Fibroblast of skin of right quadriceps (primary cell): ENCODE measurements at places on chromosomes 13 and 19.

GRCh38 chr13:40200273-40200978 is 466.0 kb downstream of the FOXO1 start:
- no peak for DNase-seq

DNA sequence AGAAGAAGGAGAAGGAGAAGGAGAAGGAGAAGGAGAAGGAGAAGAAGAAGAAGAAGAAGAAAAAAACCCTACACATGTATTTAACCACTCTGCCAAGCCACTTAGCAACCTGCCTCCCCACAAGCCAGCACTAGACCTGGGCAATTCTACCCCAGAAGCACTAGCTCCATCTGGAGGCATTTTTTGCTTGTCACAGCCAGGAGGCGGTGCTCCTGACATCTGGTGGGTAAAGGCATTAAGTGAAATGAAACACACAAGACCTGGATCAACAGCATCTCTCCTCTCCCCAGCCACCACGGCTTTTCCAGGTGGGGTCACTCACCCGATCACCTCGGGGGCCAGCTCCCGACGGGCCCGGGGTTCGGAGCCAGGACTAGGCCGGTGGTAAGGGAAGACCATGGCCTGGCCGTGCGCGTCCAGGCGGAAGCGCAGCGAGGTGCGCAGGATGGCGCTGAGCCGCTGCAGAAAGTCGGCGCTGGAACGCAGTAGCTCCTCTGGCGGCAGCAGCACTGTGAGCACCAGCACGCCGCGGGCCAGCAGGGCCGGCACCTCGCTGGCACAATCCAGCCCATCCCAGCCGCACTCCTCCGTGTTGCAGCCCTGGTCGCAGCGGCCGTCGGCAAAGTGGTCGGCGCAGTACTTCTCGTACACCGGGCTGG is 26.9 kb downstream of the NOTCH3 start:
- DNase-seq = no peak

GRCh38 chr13:98175043-98175442 is 2.0 kb downstream of the RNF113B start:
- no peak for DNase-seq

- DNase-seq = peak; percentile 68
Observed at GRCh38 chr13:98581971-98582702, 5.2 kb upstream of the STK24 start.

GRCh38 chr13:66033924-66034323 is 1196.2 kb downstream of the PCDH9 start:
- no peak for DNase-seq

GRCh38 chr13:44052780-44053184 is 173.1 kb downstream of the LACC1 start:
- peak; percentile 49 for DNase-seq

GRCh38 chr13:44895264-44895952 is 93.9 kb downstream of the NUFIP1 start:
- DNase-seq = no peak

DNA sequence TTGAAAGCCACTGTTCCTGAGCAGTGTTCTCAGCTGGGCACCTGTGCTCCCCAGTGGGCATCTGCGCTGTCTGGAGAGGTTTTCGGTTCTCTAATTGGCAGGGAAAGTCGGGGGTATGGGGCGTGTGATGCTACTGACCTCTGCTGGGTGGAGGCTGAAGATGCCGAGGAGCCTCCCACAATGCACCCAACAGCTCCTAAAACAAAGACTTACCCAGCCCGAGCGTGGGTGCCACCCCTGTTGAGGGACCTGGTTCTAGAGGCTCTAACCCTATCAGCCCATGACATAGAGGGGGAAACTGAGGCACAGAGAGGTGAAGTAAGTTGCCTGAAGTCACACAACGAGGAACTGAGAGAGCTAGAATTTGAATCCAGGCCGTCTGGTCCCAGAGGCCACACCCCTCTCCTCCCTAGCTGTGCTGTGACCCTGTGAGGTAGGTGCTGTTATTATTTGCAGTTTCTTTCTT is 2.3 kb downstream of the SPACA4 start:
- DNase-seq = peak; percentile 45

GRCh38 chr19:46710687-46711086 is 6.2 kb downstream of the PRKD2 start:
- no peak for DNase-seq

- peak; percentile 28 for DNase-seq
Observed at GRCh38 chr19:19342086-19343015, 21.7 kb downstream of the MAU2 start.

DNA sequence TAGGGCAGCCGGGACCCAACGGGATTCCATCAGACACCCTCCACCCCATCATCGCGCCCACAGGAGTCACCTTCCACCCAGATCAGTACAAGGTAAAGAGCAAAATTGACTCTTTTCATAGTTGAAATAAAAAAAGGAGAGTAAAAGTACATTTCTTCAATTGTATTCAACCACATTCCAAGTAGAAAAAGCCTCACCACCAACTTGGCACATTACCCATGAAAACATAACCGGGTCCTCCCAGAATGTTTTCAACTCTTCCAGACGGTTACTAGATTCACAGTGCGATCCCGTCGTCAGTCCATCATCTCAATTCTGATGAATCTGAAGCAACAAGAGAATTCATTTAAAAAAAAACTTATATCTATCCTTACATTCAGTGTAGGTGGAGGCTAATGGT is 125.2 kb downstream of the RAB20 start:
- DNase-seq = no peak

DNA sequence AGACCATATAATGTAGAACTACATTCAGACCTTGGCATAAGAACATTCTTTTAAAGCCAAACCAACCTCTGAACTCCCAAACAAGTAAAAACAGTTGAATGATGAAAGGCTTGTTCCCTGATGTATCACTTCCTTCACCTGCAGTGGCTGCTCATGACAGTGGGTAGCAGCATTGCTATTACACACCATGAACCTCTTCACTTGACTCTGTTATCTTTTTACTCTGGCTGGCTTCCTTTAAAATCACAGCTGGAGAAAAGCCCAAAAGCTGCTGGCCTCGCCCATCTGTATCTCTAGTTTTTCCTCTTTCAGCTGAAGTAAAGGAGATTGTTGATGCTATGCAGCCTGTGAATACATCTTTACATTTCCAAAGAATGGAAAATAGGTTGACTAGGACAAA is 22.6 kb downstream of the THSD1 start:
- no peak for DNase-seq

- no peak for DNase-seq
Observed at GRCh38 chr19:45156751-45157150, 4.0 kb downstream of the NKPD1 start.

GRCh38 chr13:78168981-78169380 is 250.3 kb upstream of the EDNRB start:
- DNase-seq = no peak

DNA sequence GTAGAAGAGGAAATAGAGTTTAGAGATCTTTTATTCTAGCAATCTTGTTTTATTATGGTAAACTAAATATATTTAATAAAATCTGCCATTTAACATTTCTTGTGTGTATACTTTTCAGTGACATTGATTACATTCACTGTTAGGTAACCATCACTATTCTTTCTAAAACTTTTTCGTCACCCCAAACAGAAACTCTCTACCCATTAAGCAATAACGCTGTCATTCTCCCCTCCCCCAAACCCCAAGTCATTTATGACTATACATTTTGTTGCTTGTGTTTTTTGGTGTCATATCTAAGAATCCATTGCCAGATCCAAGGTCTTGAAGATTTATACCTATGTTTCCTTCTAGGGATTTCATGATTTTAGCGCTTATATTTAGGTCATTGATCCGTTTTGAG is 10.6 kb downstream of the URI1 start:
- no peak for DNase-seq

GRCh38 chr13:113992276-113993005 is 18.6 kb upstream of the C13orf46 start:
- no peak for DNase-seq

DNA sequence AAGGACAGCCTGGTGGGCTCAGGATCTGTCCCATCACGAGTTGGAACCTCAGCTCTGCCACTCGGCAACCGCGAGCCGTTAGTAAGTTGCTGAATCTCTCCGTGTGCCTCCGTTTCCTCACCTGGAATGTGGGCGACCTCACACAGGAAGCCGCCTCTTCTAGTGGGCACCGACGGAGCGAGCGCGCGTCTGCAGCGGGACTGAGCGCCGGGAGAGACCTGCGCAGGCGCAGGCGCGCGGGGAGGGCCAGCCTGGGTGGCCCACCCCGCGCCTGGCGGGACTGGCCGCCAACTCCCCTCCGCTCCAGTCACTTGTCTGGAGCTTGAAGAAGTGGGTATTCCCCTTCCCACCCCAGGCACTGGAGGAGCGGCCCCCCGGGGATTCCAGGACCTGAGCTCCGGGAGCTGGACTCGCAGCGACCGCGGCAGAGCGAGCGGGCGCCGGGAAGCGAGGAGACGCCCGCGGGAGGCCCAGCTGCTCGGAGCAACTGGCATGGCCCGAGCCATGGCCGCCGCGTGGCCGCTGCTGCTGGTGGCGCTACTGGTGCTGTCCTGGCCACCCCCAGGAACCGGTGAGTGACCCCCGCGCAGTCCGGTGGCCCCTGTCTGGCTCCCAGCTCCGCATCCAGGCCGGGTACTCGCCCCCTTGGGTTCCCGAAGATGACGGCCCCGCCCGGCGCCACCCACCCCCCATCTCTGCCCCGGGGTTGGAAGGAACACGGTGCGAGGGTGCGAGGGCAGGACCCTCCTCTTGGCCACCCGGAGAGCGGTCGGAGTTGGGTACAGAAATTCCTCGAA is at the start of gene PVR:
Gene PVR (plus strand): TSS at position 306 of the 797 bp plus-strand sequence. CDS start 187 bp downstream, at position 493.
- peak; percentile 76 for DNase-seq

DNA sequence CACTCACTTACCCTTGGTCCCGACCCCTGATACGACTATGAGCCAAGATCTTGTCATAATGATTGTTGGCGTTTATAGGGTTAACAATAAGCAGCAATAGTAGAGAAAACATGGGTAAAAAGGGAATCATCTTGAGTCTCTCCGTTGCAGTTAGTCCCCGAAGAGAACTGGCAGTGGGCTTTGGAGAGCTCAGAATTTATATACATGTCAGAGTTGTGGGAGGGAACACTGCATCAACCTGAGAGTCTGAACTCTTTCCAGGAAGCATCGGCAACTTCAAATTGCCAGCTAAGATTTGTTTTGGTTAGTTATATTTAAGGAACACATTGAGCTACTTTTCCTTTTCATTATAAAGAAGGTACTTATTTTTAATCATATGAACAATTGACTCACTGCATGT is at the start of gene POSTN:
Gene POSTN (minus strand): TSS at position 172 of the 400 bp plus-strand sequence. CDS start 42 bp downstream, at position 130.
- DNase-seq = peak; percentile 65

- DNase-seq = peak; percentile 93
Observed at GRCh38 chr19:13861714-13862531, 15.0 kb upstream of the NANOS3 start.

DNA sequence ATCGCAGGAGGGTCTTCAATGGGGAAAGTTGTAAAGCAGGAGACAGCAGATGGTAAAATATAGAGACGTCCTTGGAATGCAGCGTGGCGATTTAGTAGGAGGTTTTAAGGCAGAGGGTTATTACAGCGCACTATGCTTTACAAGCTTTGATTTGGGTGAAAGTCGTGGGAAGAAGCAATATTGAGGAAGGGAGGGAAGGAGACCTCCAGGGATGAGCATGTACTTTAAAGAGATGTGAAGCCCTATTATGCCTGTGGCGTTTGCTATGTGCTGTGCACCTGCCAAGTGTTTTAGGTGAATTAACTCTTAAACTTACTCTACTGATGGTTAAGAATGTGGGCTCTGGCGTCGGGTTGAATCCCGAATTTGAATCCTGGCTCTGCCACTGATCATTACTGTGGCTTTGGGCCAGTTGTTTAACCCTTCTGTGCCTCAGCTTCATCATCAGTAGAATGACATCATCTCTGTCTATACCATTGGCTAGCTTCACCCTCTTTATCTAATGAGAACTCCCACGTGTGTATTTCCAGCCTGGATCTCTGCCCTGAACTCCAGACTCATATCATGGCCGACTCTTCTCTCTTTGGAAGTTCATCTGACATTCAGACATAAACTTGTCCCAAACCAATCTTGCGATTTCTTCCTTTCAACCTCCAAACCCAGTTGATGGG is 583 bp downstream of the CCDC61 start:
- DNase-seq = no peak

GRCh38 chr19:14048443-14049153 is 13.3 kb downstream of the PALM3 start:
- DNase-seq = no peak

DNA sequence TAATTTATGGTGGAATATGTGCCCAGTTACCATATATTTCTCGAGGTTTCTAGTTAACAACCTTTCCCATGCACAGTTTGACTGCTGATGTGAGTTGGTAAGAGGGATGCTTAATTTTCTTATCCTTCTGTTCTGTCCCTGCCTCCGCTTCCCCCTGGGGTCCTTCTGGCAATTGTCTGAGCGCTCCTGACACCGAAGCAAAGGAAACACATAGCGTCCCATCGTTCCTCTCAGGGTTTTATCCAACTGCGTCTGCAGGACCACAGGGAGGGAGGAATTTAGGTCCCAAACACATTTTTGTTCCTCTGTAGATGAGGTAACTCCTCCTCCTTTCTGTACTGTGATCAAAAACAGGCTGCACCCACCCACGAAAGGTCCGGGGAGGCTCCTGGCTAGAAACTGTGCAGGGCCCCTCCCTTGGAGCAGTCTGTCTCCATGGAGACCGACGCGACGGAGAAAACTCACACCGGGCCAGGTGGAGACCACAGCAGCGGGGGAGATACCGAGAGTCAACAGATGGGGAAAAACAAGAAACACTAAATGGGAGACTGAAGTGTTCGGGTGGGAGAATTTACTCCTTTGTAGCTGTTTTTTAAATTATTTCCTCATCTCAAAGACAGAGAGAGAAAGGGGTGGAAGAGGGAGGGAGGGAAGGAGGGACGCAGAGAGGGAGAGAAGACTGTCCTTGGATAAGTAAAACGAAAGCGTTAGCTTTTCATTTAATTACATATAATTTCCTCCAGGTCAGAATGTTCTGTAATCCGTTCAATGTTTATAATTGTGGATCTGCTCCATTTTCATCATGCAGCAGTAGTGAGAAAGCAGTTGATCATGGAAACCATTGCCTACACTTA is 191.8 kb upstream of the NBEA start:
- DNase-seq = no peak

DNA sequence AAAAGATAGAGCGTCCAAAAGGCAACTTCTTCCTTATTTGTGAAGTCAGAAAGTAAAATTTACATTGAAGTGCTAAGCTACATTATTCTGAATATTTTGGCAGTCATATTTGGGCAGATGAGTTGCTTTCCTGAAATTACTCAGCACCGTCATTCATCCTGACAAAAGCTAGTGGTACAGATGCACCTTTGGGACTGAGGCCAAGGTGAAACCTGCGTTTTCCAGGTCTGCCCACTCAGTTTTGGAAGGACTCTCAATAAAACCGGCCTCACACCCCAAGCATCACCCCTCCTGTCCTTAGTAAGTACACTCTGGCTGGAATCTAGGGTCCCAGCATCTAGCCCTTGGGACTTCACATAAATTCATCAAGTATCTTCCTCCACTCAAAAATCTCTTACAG is 187.5 kb downstream of the TM9SF2 start:
- no peak for DNase-seq

- no peak for DNase-seq
Observed at GRCh38 chr13:23039266-23039935, 141.4 kb upstream of the SGCG start.

GRCh38 chr13:50208826-50209335 is 193.6 kb downstream of the KCNRG start:
- DNase-seq = peak; percentile 96

- DNase-seq = no peak
Observed at GRCh38 chr13:72314210-72314609, 413.2 kb downstream of the MZT1 start.
